ENCODE measurements at places on chromosomes 13 and 19.
A peak's percentile ranks its signal among the peaks of the same experiment; 100 is the strongest.

DNA sequence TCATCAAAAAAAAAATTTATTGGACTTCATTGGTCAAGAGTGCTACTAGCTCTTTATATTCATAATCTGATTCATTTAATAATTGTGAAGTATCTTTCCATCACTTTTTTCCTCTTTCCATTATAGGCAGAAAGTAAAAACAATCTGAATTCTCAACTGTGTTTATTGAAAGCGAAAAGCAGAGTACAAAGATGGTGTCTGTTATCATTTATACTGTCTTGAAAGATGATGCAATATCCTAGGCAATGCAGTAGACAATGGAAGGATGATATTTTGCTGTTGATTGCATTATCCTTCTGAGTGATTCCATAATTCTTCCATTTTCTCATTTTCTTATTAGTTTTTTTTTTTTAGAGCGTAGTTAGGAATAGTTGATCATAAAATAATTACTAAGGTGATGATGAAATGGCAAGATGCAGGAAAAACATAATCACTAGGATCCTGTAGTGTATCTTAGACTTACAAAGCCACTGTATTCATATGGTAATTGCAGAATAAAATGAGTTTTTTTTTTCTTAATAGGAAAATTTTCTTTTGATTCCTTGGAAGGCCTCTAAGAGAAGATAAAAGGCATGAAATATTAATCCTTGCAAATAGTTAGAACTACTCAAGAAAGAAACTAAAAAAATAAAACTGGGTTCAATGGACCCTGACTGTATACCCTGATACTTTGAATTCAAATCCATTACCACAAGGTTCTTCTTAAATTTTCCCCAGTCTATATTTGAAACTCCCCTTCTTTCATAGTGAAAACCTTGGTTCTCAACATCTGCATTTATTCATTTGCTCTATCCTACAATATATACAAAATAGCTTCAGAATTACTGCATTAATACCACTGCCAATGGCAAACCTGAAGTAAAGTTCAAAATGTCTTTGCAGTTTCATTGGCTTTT lies 11.6 kb downstream of the URI1 start:
- DNase-seq: no peak

- DNase-seq: no peak
These were observed 2.4 kb downstream of the RNF6 start for GRCh38 chr13:26219726-26220125.

DNA sequence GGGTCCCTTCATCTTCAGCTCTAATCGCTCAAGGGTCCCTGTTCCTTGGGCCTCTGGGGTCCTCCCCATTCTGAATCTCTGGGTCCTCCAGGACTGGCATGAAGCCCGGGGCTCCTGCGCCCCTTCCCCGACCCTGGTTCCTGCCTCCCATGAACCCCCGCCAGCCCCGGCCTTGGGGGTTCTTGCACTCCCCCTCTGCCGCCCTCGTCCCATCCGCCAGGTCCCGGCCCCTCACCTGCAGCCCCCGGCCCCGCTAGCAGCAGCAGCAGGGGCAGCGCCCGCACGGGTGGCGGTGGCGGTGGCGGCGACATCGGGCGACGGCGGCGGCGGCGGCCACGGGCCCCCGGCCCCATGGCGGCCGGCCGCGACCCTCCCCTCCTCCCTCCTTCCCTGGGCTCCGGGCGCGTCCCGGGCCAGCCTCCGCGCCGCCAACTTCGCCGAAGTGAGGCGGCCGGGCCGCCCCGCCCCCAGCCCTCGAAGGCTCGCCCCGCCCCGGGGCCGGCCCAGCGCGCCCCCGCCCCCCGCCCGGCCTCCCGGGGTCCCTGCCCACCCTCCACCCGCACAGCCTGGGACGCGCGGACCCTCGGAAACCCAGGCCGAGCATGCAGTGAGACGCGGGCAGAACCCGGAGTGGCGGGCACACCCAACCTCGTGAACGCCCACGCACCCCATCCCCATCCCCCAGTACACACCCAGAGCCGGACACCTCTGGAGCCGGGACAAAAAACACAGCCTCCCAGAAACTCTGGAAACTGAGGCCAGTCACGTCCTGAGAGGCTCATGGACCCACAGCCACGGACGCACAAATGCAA lies at the start of gene NOTCH3:
TSS of gene NOTCH3 (minus strand) at position 443 of the 812 bp plus-strand sequence. CDS start at position 353, 90 bp downstream.
- DNase-seq: no peak

DNA sequence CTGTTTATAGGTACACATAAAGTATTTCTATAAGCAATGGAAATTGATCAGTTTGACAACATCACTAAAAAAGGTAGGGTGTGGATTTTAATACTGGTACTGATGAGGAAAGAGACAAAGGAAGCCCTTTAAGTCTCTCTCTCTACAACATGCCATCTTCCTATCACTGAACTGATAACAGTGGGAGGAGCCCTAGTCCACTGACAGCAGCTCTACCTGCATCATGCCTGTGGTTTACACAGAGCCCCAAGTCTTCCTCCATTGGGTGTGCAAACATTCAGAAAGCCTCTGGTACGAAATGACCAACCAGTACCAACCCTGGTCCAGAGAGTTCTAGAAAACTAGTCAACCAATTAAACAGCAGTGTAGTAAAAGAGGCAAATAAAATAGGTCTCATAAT lies 53.4 kb downstream of the KLF12 start:
- DNase-seq: no peak

DNA sequence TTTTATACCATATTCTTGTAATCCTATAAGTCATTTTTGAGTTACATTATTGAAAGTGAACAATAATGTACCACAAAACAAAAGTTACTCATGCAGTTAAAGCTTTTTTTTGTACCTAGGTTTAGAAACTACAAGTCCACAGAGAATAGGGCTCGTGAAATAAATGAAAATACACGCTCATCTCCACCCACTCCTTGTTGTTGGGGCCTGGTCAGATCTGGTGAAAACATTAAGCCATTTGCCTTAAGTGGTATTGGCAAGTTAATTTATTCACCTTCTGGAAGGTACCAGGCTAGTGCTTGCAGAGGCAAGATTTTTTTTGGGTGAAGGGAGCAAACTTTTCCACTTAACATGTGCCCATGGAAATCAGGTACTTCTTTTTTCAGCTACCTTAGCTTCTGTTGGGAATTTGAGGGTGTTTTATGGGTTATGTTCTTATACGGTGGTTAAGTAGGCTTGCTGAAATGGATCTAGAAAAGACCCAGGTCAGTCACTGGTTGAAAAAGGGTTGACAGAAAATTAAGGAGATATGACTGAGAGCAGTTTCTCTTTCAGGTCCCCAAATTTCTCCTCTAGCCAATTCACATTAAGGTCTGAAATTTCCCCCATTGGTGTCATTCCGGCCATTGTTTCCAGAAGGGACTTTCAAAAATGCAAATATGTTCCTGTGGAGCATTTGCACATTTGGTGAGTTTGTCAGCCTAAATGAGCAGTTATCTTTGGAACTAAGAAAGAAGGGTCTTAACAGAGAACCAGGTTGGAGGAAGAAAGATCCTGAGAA lies 143.3 kb downstream of the KCNRG start:
- DNase-seq: no peak

- no peak for DNase-seq
These were observed 1776.2 kb downstream of the PCDH9 start for GRCh38 chr13:65453982-65454381.

- DNase-seq: no peak
These were observed 4.4 kb downstream of the FTL start for GRCh38 chr19:48969276-48970138.

GRCh38 chr19:52613299-52613906 lies 24.8 kb downstream of the ZNF83 start:
- no peak for DNase-seq

GRCh38 chr13:73138638-73139491 lies 80.1 kb downstream of the KLF5 start:
- no peak for DNase-seq

- peak; percentile 14 for DNase-seq
These were observed 176.2 kb downstream of the FOXO1 start for GRCh38 chr13:40490086-40490758.

DNA sequence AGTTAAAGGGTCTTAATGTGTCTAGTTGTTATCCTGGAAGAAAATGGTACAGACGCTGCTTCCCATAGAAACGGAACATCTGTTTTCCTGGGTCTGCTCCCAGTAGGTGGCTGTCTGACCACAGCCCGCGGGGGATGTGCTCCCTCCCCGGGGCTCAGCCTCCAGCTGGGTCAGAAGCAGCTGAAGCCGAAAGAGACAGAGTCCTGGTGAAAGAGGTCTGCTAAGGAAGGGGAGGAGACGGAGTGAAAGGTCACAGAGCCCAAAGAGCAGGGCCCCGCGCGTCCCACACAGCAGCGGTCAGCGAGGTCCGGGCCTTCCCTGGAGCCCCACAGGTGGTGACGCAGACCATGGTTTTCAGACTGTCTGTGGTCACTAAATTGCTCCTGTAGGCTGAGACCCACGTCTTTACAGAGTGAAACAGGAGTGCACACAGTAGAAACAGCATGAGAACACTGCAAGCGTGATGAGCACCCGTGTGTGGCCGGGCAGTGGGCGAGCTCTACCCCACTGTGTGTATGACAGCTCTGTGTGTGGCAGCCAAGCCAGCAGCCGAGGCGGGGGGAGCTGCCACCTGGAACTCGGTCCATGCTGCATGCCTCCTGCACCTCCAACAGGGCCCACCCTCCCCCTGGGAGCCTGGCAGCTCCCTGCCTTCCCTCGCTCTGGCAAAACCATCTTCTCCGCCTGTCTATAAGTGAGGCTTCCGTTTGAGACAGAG lies 52.0 kb upstream of the C13orf46 start:
- DNase-seq: no peak

GRCh38 chr19:55391191-55391670 lies 5.5 kb downstream of the RPL28 start:
- DNase-seq: no peak

GRCh38 chr13:41915081-41915480 lies 45.8 kb downstream of the VWA8 start:
- DNase-seq: no peak

DNA sequence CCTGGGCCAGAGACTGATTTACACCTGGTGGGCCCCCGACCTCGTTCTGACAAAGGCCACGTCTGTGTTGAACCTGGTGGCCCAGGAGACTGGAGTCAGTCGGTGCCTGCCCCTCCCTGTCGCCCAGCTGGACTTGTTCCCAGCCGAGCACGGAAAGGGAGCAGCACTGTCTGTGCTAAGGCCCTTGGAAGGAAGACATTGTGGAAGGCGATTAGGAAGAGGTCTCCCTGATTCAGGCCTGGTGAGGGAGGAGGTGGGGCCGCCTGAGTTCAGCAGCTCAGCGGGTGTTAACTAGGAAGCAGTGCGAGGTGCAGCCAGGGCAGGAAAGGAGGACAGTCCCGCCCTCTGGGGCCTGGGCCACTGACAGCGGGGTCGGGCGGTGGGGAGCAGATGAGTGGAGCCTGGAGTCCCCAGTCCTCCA lies 64.7 kb downstream of the GPR12 start:
- no peak for DNase-seq

GRCh38 chr19:5504114-5504513 lies 48.9 kb downstream of the ZNRF4 start:
- no peak for DNase-seq

DNA sequence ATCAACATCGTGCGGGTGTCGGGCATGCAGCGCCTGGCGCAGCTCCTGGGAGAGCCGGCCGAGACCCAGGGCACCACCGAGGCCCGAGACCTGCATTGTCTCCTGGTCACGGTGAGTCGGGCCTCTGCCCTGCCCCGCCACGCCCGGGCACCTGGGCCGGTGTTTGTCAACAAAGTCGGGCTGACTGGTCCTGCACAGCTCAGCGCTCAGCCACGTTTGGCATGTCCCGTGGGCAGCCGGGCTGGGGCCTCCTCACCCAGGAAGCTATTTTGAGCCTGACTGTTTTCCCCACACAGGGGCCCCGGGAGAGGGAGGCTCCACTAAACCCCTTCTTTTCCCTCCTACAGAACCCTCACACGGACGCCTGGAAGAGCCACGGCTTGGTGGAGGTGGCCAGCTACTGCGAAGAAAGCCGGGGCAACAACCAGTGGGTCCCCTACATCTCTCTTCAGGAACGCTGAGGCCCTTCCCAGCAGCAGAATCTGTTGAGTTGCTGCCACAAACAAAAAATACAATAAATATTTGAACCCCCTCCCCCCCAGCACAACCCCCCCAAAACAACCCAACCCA lies 1.3 kb downstream of the GADD45B start:
- DNase-seq: peak; percentile 45

- no peak for DNase-seq
These were observed 6.9 kb downstream of the UBE2L5 start for GRCh38 chr13:30429235-30429634.

DNA sequence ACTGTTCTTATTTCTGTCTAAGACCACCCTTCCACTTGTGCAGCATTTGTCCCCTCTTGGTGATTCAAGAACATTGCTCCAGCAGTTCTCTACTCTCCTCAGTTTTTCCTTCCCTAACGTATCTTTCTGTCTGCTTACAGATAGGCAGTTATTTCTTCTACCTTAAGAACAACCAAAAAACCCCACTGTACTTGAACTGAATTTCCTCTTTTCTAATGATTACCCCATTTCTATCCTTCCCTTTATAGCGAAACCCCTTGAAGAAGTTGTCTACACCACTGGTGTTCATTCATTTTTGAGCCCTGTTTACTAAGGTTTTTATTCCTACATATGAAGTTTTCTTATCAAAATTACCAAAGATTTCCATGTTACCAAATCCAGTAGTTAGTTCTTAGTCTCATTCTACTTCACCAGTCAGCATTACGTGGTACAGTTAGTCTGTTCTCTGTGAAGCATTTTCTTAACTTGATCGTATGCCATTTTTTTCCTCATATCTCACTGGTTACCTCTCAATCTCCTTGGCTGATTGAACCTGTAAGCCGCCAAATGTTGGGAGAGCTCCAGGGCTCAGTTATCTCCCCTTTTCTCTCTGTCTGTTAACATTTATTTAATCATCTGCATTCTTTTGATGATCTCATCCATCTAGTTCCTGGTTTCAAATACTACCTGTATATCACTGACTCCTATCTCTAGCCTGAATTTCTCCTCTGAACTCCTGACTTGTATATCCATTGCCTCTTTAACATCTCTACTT lies 9.0 kb downstream of the LSM14A start:
- no peak for DNase-seq

DNA sequence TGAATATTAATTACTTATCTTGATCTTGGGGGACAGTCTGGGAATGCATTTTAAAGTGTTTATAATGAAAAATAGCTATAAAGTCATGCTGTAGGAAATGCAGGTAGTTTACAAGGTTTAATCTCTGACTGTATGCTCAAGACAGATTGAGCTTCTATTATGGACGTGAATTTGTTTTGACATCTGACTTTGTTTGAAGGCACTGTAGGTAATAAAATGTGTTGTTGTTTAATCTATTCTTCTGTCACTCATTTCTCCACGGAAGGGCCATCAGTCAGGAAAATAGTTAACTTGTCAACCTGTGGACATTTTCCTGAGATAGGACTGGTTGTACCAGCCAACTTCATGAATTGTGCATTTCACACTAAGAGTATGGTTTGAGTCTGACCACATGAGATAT lies 893.1 kb upstream of the SLITRK6 start:
- no peak for DNase-seq

GRCh38 chr13:42356184-42356575 lies 84.2 kb downstream of the AKAP11 start:
- DNase-seq: peak; percentile 61

Measured in activated CD4-positive, alpha-beta T cell treated with anti-CD3 and anti-CD28 coated beads, Interleukin-2, Interleukin-6, amounts not matched to agents 100 ng/mL and 50 ng/mL, durations not matched to agents 16 hours and 8 hours (primary cell).